ENCODE measurements at places on chromosomes 13 and 19.

GRCh38 chr13:112746044-112746443 lies 56.2 kb downstream of the ATP11A start:
- no peak for DNase-seq

DNA sequence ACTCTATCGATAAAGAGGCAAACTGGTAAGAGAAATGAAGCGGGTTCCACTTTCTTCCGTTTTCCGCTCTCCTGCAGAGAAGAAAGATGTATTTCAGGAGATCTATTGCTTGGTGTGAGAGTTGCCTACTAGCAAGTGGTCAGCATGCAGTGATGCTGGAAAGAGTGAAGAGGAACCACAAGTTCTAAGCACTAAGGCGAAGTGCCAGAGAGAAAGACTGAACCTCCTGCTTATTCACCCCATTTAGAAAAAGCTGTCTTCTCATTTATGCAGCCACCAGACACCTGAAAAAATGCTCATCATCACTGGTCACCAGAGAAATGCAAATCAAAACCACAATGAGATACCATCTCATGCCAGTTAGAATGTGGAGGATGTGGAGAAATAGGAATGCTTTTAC lies 78.7 kb upstream of the GPC6 start:
- DNase-seq = no peak

DNA sequence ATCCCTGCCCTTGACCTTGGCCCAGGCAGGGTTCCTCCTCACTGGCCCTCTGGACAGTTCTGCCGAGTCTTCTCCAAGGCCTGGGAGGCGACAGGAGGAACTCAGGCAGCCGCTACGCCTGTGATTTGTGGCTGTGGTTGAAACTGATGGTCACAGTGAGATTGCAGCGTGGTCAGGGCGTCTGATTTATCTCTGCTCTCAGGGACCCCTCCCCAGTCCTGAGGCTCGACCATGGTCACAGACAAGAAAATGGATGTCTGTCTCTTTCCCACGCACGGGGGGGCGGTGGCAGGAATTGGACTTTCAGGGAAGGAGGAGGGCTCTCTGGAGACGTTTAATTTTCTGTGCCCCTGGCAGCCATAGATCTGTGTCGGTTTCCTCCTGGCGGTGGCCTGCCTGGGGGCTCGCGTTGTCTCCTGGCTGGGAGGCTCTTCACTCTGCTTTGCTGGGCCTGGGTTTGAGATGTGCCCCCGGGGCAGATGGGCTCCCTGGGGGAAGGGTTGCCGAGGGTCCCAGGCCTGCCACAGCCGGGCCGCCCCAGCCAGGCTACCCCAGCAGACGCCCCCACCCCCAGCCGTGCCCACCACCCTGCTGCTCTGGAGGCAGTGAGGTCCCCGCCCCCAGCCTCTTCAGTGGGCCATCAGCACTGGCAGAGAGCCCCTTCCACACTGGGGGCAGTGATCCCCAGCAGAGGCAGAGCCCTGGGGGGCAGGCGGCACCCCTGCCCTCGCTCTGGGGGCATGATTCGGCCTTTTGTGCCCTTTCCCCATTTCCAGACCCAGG lies 167.4 kb downstream of the KDM4B start:
- DNase-seq = no peak

GRCh38 chr13:54124700-54125099 lies 1096.1 kb downstream of the OLFM4 start:
- DNase-seq = no peak

DNA sequence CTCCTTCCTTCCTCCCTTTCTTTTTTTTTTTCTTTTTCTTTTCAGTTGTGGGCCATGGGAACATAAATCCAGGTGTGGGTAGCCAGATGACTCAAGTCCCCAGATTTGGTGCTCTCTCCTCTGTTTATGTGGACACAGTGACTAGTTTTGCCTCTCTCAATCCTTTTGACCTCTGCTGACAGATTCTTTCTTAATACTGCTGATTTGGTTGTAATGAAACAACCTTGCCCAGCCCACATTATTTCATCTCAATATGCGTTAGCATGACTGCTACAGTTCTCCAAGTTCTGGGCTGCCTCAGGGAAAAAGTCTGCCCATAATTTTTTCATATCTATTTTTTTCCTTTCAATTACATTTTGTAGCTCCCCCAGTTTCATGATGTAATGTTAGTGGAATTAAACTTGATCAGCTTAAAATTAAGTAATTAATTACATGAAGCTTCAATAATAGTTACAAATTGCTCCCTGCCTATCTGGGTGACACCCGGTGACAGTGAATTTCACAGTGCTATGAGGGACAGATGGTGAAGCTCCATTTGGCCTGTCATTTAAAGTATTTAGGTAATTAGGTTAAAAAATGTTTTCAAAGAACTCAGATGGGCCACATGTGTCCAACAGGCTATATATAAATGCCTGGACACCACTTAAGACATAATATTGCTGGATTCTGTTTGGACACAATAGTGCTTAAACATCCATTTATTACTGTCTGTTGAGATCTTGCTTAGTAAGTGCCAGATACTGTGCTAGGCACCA lies 118.8 kb upstream of the FRY start:
- DNase-seq = no peak
